ENCODE measurements at places on chromosomes 2 and 18.

DNA sequence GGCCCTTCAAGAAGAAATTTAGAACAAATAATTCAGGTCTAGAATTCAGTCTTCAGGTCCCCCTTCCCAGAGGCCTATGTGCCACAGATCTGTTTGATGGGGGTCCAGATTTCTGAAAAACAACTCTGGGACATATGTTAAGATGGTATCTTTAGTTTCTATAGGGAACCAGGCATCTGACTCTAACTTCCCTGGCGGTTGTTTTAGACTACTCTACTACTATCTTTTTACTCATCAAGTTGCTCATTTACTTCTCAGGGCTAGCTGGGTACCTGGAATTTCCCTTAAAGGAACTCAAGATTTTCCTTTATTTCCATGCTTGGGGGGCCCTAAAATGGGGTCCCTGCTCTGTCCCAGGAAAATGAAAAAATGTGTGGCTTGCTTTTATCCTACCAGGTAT lies 114.7 kb upstream of the RAB6C start:
- no peak for DNase-seq

DNA sequence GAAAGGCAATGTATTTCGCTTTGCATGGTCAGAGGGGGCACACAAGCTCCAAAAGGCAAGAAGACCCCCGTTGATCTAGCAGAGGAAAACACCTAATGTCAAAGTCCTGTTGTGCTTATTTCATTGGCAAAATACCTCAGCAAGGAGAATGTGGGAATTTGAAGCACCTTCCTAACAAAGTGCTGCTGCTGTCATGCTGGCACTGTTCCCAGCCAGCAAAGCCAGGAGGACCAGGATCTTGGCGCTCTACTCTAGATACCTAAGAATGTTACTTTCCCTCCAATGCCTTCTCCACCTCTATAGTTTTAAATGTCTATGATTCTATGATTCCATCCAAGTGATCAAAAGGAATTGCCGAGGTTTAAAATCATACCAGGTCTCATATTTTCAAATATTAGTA lies 867.9 kb upstream of the POU3F3 start:
- DNase-seq, result no peak

DNA sequence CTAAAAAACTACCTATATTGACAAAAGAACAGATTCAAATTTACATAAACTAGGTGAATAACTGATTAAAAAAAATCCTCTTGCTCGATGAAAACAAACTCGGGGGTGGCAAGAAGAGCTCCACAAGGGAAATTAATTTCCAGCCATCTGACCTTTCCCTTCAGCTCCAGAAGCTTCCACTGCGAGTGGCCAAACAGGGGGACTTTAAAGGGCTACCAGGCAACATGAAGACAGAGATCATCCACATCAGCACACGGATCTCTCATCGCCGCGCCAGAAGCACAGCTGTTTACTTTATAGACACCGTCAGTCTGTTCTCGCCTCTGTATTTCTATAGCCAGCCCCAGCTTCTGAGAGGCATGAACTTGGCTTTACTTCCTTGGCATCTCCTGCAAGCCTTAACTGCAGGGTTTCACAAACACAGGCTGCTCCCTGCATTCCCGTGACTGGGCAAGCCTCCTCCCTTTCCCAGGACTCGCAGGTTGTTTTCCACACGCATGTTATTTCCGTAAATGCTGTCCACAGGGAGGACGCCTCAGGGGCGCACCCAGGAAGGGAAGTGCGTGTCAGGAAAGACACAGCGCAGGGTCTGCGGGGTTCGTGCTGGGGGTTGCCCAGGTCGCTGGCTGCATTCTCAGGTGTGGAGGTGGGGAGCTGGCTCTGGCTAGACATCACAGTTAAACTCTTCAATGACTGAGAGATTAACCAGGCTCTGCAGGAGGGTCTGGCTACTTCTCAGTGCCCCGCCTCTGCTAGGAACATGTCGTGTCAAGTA lies 85.0 kb downstream of the USP40 start:
- DNase-seq, result no peak

DNA sequence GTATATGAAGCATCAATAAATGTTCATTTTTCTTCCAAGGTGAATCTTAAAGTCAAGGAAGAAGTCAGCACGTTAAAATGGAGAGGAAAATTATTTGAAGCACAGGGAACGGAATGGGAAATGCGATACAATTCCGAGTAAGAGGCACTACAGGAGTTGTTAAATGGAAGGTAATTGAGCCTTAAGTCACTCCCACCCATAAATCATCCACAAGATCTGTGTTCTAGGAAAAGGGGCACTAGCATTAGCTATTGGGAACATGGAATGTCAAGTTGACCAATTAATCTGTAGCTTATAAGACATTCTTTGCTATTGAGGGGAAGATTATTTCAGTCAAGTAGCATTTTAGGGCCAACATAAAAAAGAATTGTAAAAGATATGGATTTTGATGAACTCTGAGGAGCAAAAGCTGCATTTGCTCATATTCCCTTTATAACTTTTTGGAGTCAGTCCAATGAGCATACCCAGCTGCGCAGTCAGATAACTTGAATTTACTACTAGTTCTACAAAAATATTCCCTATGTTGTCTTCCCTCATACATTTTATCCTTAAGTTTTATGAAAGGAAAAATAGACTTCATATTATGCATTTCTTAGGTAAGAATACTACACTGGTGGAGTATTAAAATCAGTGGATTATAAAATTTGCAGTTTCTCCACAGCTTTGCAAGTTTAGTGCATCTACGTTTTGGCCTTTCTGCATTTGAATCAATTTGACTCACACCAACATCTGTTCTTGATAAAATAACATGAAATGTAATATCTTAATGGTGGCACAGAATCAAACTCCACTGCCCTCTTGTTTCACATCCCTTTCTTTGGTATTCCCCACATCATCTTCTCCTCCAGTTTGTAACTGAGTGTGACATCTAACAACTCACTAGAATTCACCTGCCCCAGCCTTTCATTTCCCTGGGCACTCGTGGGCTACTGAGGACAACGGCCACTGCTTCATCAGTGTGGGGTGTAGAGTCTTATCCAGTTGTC lies 95.6 kb downstream of the SP3 start:
- no peak for DNase-seq

GRCh38 chr2:171430516-171431410 lies 3.0 kb downstream of the METTL8 start:
- DNase-seq, result no peak

DNA sequence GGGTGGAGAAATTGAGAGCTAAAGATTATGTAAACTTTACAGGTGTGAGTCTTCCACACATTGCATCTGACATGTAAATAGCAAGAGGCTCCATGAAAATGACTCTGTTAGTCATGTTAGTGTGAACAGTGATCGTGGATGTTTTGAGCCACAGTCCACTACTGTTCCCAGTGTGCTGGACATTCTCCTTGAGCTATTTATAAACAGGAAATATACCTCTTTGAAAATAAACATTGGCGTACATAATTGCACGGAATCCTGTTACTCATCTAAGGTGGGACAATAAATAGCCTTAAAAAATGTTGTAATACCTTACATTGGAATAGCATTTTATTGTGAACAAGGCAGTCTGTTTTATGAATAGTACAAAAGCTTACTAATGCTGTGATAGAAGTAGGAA lies 37.0 kb downstream of the LIMS1 start:
- no peak for DNase-seq

- DNase-seq, result no peak
Observed at GRCh38 chr2:133607679-133608078, 39.4 kb upstream of the NCKAP5 start.

DNA sequence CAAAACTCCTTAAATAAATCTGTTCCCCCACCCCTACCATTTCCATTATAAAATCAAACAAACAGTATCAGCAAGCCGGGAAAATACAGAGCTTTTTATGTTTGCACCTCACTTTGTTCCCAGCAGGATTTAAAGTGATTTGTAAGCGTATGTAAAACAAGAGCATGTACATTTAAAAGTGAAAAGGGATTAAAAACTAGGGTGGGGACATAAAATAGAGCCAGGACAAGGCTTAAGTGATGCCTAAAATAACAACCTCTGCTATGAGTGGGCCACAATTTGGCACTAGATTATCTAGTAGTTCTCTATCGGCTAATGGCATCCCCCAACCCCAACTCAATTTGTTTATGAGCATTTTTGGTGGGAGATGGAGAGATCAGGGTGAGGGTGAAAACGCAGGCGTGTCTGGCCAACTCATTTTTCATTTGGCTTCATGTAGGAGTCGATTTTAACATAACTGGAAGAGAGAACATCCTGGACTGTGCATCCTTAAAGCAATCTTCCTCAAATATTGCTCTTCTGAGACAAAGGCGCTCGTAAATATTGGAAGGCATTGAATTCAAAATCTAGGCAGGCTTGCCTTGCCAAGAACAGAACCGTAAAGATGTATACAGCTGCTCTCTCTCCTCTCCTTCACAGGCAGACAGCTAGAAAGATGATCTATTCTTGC lies 34.5 kb upstream of the TSPYL6 start:
- DNase-seq, result no peak

GRCh38 chr18:73646772-73647171 lies 500.9 kb downstream of the FBXO15 start:
- DNase-seq, result no peak

GRCh38 chr18:22032392-22032961 lies 136.9 kb upstream of the GATA6 start:
- DNase-seq, result no peak

GRCh38 chr18:44673256-44673880 lies 7.3 kb upstream of the SETBP1 start:
- DNase-seq, result no peak

DNA sequence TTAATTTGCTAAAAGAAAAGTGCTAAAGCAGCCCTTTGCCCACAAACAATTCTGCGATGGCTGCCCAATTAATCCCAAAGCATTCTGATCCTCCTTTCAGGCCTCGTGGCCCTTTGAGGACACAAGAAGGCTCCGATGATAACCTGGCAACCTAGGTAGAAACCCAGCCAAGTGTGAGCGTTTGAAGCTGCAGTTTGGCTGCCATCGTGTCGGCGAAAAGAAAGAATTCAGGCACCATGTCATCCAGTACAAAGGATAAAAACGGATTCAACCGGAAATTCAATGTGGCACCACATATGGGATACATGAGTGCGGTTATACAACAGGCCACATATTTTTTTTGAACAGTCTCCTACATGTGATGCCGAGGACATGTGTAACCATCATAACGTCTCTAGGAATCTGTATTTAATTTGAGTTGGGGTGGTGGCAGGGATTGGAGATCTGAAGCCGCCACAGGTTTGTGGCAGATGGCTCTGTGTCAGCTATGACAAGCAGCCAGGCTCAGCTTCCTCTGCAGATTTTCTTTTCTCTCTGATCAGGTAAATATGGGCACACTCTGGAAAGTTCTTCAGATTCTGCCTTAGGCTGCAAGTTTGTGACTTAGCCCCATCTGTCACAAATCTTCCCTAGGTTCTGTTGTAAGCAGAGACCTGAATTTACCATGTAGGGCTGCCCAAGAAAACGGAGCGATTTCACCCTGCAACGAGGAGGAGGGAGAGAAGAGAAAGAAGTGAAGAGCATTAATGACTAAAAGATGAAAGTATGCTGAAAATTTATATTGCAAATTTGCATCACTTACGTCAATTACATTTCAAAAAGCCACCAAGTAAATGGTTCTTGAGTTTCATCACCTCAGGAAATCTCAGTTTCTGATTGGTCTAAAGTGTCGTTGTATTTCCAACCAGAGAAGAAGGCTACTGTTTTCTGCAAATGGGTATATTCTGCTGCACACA lies 573.2 kb downstream of the ZEB2 start:
- no peak for DNase-seq

DNA sequence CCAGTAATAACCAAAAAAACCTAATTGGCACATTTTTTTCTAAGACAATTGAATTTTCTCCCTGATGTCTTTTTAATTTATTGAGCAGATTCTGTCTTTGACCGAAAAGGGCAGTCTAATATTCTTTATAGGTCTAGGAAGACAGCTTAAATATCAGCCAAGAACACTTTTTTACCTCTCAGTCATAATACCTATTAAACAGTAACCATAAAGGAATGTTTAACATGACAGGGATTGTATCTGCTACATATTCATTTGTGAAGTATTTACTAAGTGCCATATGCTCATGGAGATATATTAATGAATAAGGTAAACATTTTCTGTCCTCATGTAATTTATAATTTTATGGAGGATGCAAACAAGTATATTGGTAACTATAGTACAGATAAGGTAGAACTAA lies 3.1 kb upstream of the HTR2B start:
- no peak for DNase-seq

- DNase-seq, result no peak
Observed at GRCh38 chr2:150486539-150487484, 655 bp downstream of the RND3 start.

GRCh38 chr2:214077727-214078126 lies 333.1 kb upstream of the VWC2L start:
- DNase-seq, result no peak

DNA sequence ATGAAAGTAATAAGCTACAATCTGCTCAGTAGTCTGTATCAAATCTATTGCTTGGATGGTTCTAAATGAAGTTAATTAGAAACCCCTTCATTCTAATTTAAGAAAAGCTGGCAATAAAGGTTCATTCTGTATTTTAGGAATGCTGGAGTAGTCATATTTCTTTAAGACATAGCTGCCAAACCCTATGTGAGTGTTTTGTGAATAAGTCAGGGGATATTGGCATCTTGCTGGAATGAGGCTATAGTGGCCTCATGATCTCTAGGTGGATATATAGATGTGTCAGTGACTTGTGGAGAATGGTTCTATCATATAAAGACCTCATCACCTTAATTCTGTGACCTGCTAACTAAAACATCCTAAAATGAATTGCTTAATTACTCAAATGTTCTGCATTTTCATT lies 196.3 kb downstream of the PDE1A start:
- no peak for DNase-seq

DNA sequence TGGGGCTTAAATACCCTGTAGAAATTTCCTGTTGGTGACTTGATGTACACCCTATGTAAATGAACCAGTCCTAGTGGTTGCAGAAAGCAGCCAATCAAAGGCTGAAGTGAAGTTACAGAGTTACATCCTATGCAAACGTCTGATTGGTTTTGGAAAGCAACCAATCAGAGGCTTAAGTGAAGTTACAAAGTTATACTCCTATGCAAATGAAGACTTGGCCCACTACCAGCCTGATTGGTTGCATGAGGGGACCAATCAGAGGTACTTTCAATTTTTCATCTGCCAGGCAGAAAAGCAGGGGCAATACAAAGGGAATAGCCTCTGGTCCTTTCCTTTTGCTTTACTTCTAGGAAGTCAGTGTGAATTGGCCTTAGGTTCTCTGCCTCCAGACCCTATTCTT lies 13.6 kb upstream of the ZNF397 start:
- DNase-seq, result no peak

- no peak for DNase-seq
Observed at GRCh38 chr2:9212010-9212635, 5.5 kb downstream of the ASAP2 start.

- DNase-seq, result no peak
Observed at GRCh38 chr18:37547196-37547827, 18.3 kb downstream of the CELF4 start.
